ENCODE measurements at places on chromosomes 1 and 21. TPM values are rescaled to one million over a fixed set of nuclear protein-coding genes. Genes with fewer than 3 reads are reported as not detected.

GRCh38 chr1:51517361-51518032 lies 1.6 kb downstream of the EPS15 start:
- no peak for DNase-seq

DNA sequence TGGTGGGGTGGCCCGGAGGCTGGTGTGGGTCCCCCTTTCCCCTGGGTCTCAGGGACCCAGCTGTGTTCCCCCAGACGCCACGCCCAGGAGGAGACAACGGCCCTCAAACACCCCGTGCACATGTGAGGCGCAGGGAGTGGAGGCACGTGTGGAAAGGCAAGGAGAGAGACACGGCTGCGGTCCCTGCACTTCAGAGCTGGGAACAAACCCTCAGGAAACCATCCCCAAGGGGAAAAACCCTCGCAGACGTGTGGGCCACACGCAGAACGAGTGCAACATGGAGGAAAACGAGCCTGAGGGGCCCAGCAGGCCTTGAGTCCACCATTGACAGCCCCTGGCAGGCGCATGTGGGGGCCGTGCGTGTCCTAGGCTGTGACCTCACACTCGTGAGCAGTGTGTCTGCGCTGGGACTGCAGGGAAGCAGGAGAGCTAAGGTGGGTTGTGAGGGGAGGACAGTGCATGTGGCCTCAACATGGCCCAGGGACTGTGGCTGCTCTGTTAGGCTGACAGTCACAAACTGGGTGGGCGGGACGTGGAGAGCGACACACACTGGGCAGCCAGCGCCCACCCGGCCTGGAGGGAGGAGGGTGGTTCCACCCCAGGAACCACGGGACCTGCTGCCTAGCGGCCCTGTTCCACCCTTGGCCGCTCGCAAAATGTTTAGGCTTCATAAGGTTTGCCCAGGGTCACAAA lies 20.0 kb downstream of the ITGB2 start:
- DNase-seq, result no peak

DNA sequence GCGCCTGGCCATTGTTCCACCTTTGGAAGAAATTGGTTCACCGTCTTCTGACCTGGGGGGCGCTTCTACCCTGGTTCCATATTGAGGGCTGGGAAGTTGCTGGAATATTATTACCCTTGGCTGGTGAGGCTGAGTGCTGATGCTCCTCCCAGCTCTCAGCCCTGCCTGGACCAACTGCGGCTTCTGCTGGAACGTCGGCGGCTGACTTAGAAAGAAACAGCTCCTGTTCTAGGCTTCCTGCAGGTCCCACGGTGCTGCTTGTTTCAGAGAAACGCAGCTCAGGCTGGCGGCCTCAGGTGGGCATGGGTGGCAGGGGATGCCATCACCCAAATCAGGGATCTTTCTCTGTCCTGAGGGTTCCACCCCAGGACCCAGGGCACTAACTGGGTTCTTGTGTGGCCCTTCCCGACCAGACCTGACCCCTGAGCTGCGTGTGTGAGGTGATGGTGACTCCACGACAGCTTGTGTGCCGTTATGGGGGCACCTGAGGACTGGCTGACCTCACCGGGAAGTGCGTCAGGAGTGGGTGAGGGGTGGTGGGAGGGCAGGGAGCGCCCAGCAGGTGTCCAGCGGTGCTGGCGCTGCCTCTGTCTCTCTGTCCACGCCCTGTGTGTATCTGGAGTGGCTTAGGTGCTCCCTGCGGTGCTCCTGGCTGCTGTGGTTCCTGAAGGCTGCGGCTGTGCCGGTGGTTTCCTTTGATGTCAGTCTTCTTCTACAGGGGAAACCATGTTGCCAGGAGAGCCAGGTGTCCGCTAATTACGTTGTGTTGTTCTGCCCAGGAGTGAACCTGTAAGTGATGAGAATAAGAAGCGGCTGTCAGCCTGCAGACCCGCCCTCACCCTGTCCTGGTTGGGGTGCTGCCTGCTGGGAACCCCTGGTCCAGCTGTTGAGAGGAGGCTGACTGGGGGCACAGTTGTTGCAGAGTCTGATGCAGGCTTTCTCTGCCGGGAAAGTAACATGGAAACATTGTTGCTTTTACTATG lies 8.9 kb downstream of the SKI start:
- DNase-seq, result no peak

GRCh38 chr1:201127755-201128455 lies 921 bp upstream of the ASCL5 start:
- DNase-seq, result no peak

GRCh38 chr1:2101946-2102345 lies 51.7 kb downstream of the PRKCZ start:
- no peak for DNase-seq

DNA sequence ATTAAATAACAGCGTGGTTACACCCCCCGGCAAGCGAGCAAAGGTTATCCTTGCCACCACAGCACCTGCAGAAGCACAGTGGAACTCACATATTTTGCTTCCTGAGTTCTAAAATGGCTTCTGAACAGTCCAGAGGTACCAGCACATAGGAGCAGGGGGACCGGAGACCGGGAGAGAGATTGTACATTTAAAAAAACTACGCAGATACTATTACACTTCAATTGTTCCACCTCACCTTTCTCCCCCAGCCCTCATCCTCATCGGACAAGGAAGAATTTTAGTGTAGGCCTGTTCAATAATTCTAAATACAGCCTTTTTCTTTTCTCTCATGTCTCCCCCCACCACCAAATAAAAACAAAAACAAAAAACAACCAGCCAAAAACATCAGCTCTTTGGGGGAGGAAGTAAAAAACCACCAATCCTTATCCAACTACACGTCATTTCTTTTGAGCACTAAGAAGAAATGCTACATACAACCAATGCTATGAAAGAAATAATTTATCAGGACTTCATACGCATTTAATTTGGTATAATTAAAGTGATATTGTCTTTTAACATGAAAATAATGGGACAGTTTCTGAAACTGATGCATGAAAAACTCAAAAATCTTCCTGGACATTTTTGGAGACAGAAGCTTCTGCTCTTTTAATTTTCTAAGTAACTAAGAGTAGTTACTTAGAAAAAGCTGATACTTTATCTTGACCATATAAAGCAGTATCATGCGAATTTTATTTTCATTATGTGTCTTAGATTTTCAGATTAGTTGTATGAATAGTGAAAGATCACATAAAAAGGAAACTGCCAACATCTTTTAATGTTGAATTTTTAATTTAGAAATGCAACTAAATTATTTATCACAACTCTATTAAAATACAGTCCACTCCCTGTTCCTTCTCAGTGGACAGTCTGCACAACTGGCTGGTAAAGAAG lies 9.1 kb downstream of the CDKN2C start:
- no peak for DNase-seq

OR2L3 gene
- not detected for total RNA-seq

TEDDM1 gene
- total RNA-seq, result not detected

Measured in epithelial cell of proximal tubule (primary cell).